ENCODE measurements at places on chromosomes 12 and 14.
A peak's percentile ranks its signal among the peaks of the same experiment; 100 is the strongest.

DNA sequence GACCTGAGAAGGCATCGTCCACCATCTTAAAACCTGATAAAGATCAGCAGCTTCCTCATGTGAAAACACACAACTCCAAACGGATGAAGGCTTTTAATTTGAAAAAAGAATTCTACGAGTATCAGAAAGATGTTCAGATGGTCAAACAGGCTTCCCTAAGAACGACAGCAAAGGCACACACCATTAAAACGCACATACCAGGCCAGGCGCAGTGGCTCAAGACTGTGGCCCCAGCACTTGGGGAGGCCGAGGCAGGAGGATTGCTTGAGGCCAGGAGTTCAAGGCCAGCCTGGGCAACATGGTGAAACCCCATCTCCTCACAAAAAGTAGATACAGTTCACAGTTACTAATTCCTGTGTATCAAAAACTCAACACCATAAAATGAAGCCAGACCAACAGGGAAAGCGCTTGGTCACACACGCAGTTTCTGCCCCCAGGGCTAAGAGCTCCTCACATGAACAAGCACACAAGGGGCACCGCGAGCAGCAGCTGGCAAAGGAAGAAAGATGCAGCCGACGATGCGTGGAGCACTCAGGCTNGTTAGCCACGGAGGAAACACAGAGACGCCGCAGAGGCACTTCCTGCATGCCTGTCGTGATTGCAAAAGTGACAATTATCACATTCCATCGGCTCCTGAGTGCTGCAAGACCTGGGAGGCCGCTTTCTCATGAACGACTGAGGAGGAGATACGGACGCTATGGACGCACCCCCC lies 78.0 kb downstream of the NOC4L start:
- peak; percentile 65 for DNase-seq

- DNase-seq, result no peak
Measured at GRCh38 chr12:93777254-93777653, 100.1 kb downstream of the CRADD start.

- DNase-seq, result no peak
Measured at GRCh38 chr12:70948976-70949336, 28.4 kb upstream of the PTPRR start.

- DNase-seq, result no peak
Measured at GRCh38 chr14:44893535-44893934, 68.2 kb downstream of the KLHL28 start.

DNA sequence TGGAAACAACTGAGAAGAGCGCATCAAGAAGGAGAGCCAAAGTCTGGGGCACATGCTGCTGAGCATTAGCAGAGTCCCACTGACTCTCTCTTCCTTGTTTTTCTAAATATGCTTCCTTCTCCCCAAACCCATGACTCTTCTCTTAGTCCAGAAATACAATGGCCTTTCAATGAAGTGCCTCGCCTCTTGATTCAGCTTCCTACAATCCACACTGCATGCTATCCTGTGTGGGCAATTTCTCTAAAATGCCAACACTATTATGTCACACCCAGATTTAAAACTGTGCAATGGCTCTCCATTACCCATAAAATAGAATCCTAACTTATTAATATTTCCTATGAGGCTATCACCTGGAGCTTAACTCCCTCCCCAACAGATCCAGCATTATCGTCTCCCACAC lies 198.6 kb downstream of the RPAP3 start:
- no peak for DNase-seq

DNA sequence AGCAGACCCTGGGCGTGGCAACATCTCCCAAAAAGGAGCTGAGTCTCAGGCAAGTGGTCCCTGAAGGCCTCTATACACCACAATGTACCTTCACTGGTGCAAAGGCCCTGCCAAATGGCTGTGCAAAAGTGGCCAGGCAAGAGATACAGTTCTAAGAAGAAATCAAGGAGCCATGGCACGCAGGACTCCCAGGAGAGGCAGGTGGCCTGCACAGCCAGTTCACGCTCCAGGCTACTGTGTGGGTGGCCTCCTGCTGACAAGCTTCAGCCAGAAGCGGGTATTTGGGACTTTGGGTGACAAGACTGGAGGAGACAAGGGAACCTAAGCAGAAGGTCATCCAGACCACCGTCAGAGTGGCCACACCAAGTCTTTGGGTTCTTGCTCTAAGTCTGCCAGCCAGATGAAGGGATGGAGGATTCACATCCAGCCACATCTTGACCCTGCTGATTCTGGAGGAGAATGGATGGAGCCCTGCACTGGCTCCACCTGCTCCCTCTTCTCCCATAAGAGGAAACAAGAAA lies 20.5 kb upstream of the ZFP36L1 start:
- DNase-seq, result no peak

GRCh38 chr14:38505221-38505972 lies 249.5 kb upstream of the CLEC14A start:
- no peak for DNase-seq

DNA sequence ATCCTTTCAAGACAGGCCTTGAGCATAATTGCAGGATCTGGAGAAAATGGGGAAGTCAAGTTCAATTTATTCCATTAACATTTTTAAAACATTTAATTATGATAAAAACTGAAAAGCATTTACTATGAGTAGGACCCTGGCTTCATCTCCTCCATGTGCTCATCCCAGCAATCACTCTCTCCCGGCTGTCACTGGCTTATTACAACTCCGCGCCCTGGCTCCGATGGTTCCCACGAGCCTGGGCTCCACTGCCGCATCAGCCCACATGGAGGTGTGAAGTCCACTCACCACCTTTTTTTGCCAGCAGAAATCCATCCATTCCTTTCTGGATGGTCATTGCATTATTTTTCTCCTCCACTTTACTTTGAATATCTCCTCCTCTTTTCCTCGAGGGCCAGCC lies 194.4 kb downstream of the EMP1 start:
- DNase-seq, result no peak

- no peak for DNase-seq
Measured at GRCh38 chr14:70013271-70013873, 134.2 kb downstream of the SMOC1 start.

- no peak for DNase-seq
Measured at GRCh38 chr14:101839236-101839635, 77.7 kb downstream of the PPP2R5C start.

DNA sequence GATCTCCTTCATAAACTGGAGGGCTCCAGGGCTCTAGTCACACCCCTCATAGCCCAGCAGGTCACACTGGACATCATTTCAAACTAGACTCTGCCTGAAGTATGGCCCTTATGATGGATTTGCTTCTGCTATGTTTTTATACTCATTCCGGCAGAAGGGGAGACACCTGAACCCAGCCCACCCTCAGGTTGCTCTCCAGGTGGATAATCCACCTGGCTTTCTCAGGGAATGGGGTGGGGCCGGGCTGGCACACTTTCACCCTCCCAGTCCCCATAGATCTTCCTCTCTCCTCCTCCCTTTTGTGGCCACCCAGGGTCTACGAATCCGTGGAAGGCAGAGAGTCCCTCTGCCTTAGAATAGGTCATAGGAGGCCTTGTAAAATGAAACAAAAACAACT lies 9.8 kb upstream of the KRT73 start:
- DNase-seq, result no peak

DNA sequence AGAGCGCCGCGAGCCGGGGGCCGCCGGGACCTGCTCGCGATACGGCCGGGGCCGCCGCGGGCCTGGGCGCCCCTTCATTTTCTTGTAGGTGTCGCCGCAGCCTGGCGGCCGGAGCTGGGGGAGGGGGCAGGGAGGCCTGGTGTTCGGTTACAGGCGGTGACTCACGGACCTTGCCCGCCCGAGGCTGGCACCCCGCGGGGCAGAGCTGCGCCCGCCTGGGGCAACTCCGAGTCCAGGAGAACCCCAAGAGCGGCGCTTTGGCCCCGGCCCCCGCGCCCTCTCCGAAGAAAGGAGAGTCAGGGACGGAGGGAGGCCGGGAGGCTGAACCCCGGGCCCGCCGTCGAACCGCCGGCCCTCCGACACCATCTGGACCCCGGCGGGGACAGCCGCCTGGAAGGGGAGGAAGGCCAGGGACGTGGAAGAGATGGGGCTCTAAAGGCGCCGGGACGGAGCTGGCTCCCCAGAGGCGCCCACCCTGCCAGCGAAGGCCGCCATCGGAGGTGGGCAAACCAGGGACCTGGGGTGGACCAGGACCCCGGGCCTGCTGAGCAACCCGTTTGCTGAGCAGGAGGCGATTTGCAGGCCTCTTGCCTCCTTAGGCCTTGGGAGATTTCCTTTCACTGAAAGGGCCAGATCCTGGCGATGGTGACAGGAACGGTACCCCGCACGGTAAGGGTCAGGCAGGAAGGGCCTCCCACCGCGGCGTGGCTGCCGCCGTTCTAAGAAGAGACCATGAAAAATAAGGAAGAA lies 843 bp upstream of the NUAK1 start:
- DNase-seq, result no peak

- no peak for DNase-seq
Measured at GRCh38 chr12:105993766-105994555, 144.8 kb downstream of the NUAK1 start.

GRCh38 chr12:125187148-125187745 lies 122.0 kb downstream of the AACS start:
- DNase-seq, result no peak

- DNase-seq, result no peak
Measured at GRCh38 chr14:42378880-42379279, 772.2 kb downstream of the LRFN5 start.

- no peak for DNase-seq
Measured at GRCh38 chr12:14431975-14432374, 66.5 kb downstream of the ATF7IP start.

GRCh38 chr12:14576896-14577295 lies 9.2 kb upstream of the PLBD1 start:
- DNase-seq, result no peak

DNA sequence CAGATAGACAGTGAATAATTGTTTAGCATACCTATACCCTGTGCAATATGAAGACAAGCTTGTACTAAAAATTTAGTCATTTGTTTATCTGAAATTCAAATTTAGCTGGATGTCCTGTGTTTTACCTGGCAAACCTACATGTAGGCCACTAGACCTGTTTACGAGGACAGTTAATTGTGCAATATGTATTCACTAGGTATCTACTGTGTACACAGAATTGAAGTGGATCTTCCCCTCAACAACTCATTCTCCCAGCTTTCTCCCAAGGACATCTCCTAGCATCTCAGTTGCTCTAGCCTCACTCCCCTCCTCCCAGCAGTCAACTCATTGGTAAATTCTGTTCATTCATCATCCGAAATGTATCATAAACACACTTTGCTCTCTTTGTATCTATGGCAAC lies 25.3 kb downstream of the AK7 start:
- DNase-seq, result no peak

DNA sequence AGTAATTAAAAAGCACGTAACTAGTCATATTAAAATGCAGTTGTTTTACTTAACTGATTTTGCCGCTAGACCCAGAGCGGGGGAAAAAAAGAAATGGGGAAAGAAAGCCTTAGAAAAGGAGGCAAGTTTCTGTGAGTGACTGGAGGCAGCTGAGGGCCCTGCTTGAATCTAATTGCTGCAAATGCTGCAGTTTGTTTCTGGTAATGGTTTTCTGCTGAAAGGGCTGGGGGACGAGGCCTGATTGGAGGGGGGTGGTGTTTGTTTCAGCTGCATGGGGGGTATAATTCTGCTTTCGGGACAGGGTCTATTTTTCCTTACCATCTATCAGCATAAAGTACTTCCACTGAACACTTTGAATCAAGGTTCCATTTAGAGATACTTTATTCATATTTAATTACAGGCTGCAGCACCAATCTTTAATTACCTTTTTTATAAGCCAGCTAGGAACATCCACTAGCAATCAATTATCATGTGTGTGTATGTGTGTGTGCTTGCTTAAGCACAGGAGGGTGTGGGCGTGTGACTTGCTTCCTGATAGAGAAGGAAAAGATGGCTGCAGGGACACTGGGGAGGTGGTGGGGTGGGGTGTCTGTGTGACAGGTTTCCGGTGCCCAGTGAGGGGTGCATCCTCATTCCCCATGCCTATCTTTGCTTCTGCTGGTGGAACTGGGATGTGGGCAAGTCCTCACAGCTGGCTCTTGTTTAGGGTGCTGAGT lies 83.4 kb downstream of the ADCK1 start:
- DNase-seq, result no peak

DNA sequence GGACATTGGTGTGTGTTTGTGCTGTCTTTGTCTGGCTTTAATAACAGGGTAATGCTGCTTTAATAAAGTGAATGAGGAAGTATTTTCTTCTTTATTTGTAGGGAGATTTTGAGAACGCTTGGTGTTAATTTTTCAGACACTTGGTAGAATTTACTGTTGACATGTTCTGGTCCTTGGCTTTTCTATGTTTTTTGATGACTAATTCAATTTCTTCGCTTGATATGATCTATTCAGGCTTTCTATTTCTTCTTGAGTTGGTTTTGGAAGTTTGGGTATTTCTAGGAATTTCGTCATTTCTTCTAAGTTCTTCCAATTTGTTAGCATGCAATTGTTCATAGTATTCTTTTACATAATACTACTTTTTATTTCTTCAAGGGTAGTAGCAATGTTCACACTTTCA lies 167.8 kb downstream of the TTC6 start:
- no peak for DNase-seq

GRCh38 chr12:114916124-114916523 lies 232.1 kb upstream of the TBX3 start:
- no peak for DNase-seq

DNA sequence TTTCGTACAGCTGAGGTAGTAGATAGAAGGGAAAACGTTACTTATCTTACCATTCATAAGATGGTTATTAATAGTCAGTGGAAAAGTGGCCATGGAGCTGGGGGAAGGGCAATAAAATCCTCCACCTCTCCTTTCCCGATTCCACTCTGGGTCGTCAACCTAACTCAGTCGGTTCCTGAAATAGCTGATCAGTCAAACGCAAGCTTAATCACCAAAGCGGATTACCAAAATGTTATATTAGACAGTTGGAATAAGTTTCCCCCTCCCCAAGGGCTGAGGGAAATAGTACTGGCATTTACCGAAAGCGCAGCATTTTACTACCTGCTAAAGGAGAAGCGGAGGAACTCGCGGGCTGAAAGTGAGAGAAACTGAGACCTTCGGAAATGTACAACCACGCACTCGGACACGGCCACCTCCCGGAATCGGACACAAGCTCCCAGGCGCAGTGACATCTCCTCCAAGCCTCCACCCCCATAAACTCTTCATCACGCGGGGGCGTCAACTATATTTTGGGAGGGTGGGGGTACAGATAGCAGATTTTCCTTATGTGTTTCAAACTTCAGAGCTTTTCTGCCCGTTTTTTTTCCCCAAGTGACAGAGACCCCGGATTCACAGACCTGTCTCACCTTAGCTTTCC lies 1.2 kb downstream of the PPM1H start:
- DNase-seq, result no peak

DNA sequence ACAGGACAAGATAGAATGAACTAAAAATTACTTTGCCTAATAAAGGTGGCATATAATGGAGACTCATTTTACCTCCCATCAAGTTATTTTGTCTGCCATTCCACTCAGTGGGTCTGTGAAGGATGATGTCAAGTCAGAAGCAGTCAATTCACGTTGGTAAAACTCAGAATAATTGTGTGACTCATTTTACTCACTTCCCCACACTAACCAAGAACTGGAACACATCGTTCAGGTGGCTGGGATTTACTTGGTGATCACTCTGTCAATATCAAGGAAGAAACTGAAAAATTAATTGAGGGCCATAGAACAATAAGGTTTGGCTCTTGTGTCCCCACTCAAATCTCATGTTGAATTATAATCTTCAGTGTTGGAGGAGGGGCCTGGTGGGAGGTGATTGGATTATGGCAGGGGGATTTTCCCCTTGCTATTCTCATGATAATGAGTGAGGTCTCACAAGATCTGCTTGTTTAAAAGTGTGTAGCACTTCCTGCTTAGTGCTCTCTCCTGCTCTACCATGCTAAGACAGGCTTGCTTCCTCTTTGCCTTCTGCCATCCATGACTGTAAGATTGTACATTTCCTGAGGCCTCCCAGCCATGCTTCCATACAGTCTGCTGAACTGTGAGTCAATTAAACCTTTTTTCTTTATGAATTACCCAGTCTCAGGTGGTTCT lies 35.7 kb upstream of the GTF2A1 start:
- DNase-seq, result no peak

- no peak for DNase-seq
Measured at GRCh38 chr14:102282751-102283465, 22.1 kb downstream of the MOK start.
